NCI-H1436 treated with DMSO at 0.1 percent for 48 hours (cell line): ENCODE measurements at places on chromosomes 5 and 9.

- no peak for DNase-seq
Observed at GRCh38 chr5:131460867-131461572, 174.0 kb downstream of the RAPGEF6 start.

GRCh38 chr5:159010661-159011442 is 88.9 kb downstream of the EBF1 start:
- no peak for DNase-seq

DNA sequence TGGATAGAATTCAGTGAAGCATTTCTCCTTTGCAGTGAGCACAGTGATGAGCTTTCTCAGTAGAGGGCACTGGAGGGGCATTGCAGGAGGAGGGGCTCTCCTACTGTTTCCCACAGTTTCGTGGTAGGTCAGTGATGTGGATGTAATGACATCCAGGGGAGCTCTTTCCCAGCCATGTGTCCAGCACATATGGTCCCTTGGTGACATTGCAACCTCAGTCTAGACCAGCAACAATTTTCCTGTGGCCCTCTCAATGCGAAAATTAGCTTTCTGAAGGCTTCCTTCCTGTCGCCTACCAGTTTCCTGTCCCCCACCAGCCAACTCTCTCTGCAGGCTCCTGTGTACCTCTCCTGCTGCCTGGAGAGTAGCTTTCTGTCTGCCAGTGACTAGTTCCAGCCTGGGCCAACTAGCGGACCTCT is 6.9 kb upstream of the PDCL start:
- no peak for DNase-seq

- no peak for DNase-seq
Observed at GRCh38 chr9:121683652-121684051, 32.2 kb downstream of the DAB2IP start.

DNA sequence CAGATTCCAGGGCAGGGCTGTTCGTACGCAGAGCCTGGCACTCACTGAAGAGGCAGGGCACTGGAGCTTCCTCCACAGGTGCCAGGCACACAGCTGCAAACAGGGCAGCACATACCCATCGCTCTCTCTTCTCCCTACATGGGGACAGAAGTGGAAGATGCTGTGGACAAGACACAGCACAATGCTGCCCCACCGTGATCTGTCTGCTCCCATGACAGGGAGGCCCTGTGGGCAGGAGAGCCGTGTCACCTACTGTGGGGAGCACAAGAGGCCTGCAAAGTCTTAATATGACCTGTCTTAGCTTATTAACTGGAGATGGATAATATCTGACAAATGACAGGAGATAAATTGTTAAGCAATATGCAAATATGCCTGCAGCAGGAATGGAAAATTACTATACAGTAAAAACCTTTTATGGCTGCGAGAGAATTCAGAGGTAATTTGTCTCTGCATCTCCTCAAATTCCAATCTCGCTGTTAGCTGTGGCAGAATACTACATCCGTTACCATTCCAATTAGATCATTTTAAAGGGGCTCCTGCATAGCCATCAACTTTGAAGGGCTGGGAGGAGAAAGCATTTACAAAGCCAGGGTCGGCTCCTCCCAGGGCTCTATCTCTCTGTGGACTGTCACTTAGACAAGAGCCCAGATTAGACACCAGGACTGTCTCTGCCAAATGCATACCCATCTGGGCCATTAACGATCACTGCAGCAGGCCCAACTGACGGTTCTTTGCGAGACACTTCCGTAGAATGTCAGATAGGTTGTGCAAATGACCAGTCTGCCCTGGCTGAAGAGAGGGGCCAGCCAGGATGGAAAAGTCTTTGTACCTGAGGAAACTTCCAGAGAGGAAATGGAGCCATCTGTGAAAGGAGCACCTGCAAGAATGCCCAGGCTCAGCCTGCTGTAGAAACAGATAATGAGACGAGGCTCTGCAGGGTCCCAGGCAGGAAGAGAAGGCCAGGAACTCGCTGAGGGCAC is 90.7 kb upstream of the FSTL4 start:
- DNase-seq, result no peak

- DNase-seq, result no peak
Observed at GRCh38 chr5:111752426-111752965, 4.5 kb downstream of the NREP start.

GRCh38 chr5:139676951-139677735 is 29.0 kb downstream of the CXXC5 start:
- DNase-seq, result no peak

- DNase-seq, result no peak
Observed at GRCh38 chr9:35757226-35757891, 3.3 kb upstream of the MSMP start.

DNA sequence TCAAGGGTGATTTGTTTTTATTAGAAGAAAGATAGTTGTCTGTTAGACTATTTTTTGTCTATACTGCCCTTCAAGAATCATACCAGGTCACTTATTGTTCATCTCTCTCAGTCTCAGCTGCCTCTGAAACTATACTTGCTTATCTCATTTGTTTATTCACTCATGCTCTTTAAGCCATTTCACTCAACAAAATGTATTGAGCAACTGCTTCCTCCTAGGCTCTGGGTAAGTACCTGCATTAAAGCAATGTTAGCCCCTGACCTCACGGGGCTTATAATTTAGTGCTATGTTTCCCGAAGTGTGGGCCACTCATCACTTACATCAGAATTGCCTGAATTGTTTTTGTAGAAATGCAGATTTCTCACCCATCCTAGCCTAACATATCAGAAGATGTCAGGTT is 100.9 kb downstream of the DPYSL3 start:
- no peak for DNase-seq

DNA sequence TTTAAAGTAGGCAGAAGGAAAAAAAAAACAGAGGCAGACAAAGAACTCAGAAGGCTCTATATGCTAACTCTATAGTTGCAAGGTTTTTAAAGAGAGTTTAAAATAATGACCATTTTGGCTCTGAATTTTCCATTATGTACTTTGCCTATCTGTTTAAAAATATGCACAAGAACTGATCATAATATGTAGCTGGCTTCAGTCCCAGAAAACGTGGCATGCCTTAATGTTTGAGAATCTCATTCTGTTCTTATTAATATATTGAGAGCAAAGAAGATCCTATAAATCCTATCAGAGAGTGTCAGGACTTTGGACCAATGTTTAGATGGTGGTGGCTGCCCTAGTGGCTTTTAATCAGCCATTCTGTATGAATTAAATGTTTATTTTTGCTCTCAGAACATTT is 121.5 kb downstream of the JMY start:
- DNase-seq, result no peak

DNA sequence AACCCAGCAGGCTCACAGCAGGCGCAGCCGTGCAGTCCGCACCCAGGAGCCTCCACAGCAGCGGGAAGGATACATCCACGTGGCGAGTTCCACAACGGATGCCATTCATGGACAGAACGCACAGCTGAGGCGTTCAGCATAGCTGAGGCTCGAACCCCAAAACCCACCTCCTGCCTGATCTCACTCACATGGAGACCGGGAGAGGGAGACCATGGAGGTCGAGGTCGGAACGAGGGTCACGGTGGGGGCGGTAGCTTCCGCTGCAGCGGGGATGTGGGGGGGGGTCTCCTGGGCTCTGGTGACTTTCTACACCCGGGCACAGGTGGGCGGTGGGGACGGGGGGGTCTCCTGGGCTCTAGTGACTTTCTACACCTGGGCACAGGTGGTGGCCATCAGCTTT is 17.5 kb downstream of the TERT start:
- no peak for DNase-seq

GRCh38 chr5:68482199-68482598 is 266.6 kb downstream of the PIK3R1 start:
- no peak for DNase-seq

DNA sequence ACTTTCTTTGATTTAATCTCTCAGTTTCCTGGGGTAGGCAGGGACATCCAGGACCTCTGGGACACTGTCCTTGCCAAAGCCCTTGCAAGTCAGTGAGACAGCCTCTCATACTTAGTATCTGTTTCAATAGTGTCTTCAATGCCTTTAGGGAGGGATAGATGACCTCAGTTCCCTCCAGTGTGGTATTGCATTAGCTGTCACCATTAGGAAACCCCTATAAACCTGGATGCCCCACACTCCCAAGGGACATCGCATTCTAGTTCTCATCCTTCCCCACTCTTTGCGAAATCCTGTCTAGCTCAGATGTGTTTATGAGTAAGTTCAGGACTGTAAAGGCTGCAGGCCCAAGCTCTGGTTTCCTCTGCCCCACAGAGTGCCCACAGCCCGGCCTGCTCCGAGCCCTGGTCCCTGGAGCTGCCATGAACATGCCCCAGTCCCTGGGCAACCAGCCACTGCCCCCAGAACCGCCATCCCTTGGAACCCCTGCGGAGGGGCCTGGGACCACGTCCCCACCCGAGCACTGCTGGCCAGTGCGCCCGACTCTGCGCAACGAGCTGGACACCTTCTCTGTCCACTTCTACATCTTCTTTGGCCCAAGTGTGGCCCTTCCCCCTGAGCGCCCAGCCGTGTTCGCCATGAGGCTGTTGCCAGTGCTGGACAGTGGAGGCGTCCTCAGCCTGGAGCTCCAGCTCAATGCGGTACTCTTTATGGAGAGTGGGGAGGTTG is 13.2 kb downstream of the TMEM8B start:
- no peak for DNase-seq

DNA sequence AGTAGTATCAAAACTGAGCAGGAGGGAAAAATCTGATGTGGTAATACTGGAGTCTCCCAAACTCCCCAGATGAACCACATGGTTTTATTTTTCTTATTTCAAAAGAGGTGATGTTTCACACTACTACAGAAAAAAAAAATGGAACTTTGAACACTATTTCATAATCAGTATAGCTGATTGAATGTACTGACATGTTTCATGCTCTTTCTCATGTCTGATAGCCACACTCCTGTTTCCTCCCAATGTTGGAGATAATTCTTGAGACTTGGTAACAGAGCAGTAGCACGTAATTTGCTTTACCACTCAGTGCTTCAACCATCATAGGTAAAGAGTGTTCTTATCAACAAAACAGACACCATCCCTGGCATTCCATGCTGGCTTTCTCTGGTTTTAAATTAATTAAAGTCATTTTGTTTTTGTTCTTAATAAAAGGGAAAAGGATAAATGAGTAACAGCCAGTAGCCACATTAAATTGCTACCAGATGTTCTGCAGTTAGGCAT is 85.2 kb downstream of the MUSK start:
- no peak for DNase-seq

- DNase-seq, result no peak
Observed at GRCh38 chr9:8262625-8263622, 463.3 kb upstream of the DMAC1 start.

DNA sequence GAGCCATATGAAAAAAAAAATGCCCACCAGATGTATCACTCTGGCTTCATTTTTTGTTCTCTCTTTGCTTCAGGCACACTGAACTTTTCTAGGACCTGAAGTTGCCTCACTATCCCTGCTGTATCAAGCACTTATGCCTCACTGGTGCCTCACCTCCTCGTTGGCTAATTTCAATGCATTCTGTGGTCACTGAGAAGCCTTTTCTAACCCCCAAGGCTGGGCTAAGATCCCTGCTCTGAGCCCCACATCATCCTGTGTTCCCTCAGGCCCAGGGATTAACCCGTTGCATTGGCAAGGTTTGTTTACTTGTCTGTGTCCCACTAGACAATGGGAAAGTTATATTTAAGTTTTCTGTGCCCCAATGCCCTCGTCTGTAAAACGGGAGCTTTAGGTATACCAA is 362.7 kb downstream of the OSTF1 start:
- DNase-seq, result no peak

GRCh38 chr5:172573986-172574870 is 66.8 kb upstream of the NEURL1B start:
- no peak for DNase-seq

GRCh38 chr9:116792271-116792670 is 105.2 kb downstream of the TRIM32 start:
- no peak for DNase-seq

GRCh38 chr5:67192719-67193438 is 3.7 kb downstream of the CD180 start:
- DNase-seq, result no peak

DNA sequence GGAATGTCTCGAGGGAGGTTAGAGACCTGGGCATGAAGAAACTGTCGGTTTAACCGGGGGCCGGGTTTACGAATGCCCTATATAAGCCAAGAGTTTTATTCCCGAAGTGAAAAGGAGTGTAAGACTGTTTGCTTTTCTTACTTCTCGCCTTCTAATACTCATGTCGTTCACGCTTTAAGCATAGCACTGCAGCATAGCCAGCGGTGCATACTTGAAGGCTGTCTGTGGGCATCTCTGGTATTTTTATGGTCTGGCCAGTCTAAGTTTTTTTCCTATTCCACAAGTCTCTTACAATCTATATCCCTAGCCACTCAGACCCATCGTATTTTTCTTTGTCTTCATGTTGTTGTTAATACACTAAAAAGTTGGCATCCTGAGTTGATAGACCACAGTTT is 1.2 kb downstream of the UHRF2 start:
- no peak for DNase-seq

- no peak for DNase-seq
Observed at GRCh38 chr5:119411361-119412278, 40.7 kb upstream of the HSD17B4 start.

DNA sequence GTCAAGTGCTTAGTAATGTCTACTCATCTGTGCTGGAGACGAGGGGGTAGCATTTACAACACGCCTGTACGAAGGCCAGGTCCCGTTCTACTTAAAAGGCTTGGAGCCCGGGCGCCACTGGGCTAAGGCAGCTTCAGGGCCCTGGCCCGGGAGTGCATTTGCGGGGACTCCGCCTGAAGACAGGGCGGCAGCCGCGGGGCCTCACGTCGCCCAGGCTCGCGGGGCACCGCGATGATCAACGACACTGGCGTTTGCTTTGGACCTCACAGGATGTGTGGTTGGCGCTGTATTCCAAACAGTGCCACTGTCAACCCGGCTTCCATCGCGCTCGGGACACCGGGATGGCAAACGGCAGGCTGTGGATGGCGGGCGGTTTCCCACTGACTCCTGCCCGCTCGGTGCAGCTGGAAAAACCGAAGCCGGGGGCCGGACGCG is 1.1 kb upstream of the TENT4A start:
- no peak for DNase-seq

- no peak for DNase-seq
Observed at GRCh38 chr9:19787672-19788071, 1.2 kb downstream of the SLC24A2 start.

DNA sequence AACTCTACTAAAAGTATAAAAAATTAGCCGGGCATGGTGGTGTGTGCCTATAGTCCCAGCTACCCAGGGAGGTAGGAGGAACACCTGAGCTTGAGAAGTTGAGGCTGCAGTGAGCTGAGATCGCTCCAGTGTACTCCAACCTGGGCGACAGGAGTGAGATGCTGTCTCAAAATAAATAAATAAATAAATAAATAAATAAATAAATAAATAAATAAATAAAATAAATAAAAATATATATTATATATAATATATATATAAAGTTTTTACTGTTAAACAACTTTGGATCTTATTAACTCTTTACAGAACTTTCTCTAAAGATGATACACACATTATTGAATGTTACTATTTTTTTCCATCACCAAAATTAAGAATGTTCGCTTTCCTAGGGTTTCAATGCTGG is 38.4 kb downstream of the HMGCR start:
- no peak for DNase-seq

- no peak for DNase-seq
Observed at GRCh38 chr5:10695055-10695649, 65.9 kb downstream of the DAP start.
